AG09319 (cell line): ENCODE measurements at places on chromosomes 3 and 15.

- no peak for DNase-seq
These were observed 138.6 kb upstream of the MEF2A start for GRCh38 chr15:99427210-99427609.

- no peak for DNase-seq
These were observed at the start of gene UTS2B for GRCh38 chr3:191329654-191330529. TSS of gene UTS2B (minus strand) at chr3:191330526. CDS start at chr3:191282189, 48,337 bp downstream.

DNA sequence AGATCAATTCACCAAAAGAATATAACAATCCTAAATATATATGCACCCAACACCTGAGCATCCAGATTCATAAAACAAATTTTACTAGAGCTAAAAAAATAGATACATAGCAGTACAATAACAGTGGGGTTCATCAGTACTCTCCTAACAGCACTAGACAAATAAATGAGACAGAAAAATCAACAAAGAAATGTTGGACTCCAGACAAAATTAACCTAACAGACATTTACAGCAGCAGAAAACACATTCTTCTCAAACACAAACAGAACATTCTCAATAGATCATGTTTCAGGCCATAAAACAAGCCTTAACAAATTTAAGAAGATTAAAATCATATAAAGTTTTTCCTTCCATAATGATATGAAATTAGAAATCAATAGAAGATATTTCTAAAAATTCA lies 124.8 kb upstream of the NECTIN3 start:
- no peak for DNase-seq

DNA sequence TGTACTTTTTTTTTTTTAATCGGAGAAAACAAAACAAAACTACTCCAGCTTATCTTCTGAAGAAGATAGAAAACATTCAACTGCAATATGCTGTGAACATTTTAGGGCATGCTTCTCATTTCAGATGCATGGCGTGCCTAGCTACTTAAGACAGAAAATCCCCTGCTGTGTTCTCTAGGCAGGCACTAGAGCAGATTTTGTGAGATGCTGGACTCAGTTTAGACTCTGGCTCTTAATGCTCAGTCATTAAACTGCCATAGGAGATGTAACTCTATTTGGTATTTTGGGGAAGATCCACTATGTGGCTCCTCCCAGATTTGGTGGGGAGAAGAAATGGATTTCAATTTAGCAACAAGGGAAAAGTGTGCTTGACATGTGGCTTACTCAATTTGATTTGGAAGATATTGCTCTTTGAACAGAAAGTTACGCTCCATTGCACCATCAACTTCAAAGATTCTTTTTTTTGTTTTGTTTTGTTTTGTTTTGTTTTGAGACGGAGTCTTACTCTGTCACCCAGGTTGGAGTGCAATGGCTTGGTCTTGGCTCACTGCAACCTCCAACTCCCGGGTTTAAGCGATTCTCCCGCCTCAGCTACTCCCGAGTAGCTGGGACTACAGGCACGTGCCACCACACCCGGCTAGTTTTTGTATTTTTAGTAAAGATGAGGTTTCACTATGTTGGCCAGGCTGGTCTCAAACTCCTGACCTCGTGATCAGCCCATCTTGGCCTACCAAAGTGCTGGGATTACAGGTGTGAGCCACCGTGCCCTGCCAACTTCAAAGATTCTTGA lies 62.0 kb upstream of the LEKR1 start:
- no peak for DNase-seq

- DNase-seq = no peak
These were observed 101.7 kb downstream of the NR1I2 start for GRCh38 chr3:119883461-119884160.

GRCh38 chr3:21328711-21329390 lies 422.2 kb downstream of the ZNF385D start:
- DNase-seq = no peak

GRCh38 chr3:34582055-34582454 lies 783.6 kb downstream of the PDCD6IP start:
- no peak for DNase-seq

- no peak for DNase-seq
These were observed 163.4 kb upstream of the ZNF385D start for GRCh38 chr3:21914451-21914850.

- no peak for DNase-seq
These were observed 5.7 kb downstream of the RYK start for GRCh38 chr3:134244921-134245320.

GRCh38 chr15:98397419-98397818 lies 250.9 kb upstream of the IGF1R start:
- no peak for DNase-seq
